ENCODE measurements at places on chromosomes 4 and X. TPM values are rescaled to one million over a fixed set of nuclear protein-coding genes. Genes with fewer than 3 reads are reported as not detected.

DNA sequence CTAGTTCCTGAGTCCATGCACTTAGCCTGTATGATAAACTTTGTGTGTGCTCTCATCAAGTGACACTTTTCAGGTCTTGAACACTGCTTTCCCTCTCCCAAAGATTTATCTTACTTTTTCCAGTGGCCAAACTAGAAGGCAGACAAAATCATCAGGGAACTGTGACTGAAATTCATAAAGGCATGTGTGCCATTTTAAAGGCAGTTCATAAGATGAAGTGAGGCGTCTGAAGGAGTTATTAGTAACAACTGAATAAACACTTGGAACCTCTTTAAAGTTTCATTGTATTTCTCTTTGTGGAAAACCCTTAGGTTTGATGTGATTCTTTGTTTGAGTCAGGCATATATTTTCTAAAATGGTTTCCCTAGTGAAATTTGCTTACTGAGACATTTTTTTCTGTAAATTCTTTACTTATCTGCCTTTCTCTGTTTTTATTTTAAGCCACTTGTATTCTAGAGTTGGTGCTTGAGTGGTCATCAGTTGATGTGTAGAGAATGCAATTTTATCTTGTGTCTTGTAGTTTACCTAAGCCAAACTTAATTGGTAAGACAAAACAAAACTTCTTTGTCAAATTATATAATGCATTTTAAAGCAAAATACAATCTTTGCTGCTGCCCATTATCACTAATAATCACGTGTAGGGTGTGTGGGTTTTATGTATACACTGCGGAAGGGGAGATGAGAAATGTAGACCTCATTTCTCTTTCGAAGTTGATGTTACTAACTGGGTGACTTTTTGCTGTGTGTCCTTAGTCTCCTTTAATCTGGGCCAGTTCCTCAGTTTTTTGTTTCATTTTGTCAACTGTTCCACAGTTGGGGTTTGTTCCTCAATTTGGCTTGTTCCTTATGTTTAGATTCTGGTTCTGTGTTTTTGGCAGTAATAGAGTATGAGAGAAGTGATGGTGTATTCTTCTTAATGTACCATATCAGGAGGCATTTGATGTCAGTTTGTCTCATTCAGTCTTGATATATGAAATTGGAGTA lies 56.8 kb downstream of the RBPJ start:
- no peaks in the 10 kb centered on the region for H3K36me3 ChIP-seq
- H3K27ac ChIP-seq, result no peak overlapping the region
- no peaks in the 10 kb centered on the region for H3K27me3 ChIP-seq
- peaks cover under 1% of the 10 kb centered on the region for H3K4me1 ChIP-seq

ANOS1 gene
- total RNA-seq, result 7.1 TPM

PDZD4 gene
- 46.9 TPM for total RNA-seq

GRCh38 chr4:5784960-5785611 lies 74.1 kb downstream of the EVC start:
- H3K27me3 ChIP-seq, result no peaks in the 10 kb centered on the region
- peak; percentile 63 for DNase-seq
- H3K4me3 ChIP-seq, result no peak overlapping the region
- H3K36me3 ChIP-seq, result peaks cover 32% of the 10 kb centered on the region
- peaks cover 2% of the 10 kb centered on the region for H3K4me1 ChIP-seq
- H3K27ac ChIP-seq, result peak overlapping the region; percentile 26

DNA sequence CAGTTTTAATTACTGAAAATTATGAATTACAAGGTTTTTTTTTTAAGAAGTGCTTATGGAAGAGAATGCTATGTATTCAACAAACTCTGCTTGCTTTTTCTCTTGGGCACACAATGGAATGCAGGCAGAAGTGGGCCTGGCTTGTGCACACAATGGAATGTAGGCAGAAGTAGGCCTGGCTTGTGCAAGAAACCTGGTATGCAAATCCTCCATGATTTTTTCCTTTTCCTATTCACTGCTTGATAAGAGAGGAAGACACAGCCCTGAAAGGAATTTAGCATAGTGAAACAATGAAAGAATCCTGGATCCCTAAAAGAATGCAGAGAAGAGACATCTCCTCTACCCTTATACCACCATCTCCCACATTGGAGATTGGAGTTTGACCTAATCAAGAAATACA lies 138.4 kb downstream of the COL25A1 start:
- no peaks in the 10 kb centered on the region for H3K27me3 ChIP-seq
- no peak for DNase-seq
- H3K27ac ChIP-seq, result no peak overlapping the region
- H3K4me3 ChIP-seq, result no peak overlapping the region
- no peaks in the 10 kb centered on the region for H3K36me3 ChIP-seq

H2BW2 gene
- total RNA-seq, result not detected

GRCh38 chrX:15564981-15565579 lies 35.7 kb downstream of the ACE2 start:
- no peaks in the 10 kb centered on the region for H3K4me1 ChIP-seq
- H3K27ac ChIP-seq, result no peak overlapping the region
- H3K4me3 ChIP-seq, result no peak overlapping the region
- DNase-seq, result peak; percentile 86

SOWAHB gene
- total RNA-seq, result 2.9 TPM

DNA sequence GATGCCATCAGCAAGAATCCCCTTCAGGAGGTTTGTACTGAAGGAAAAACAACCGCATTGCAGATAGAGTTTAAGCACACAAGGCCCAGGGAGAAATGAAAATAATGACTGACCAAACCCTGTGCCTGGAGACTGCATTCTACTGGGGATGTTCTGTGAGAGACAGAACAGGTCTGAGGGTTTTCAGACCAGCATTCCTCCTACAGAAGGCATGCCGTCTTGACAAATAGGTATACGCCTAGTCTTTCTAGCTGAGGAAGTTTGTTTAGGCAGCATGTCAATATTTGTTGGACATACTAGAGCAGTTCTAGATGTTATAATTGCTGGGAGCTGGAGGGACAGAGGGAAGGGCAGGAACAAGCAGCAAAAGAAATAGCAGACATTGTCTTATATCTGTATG lies 68.4 kb upstream of the SCOC start:
- H3K4me1 ChIP-seq, result no peaks in the 10 kb centered on the region
- H3K36me3 ChIP-seq, result no peaks in the 10 kb centered on the region
- H3K27ac ChIP-seq, result no peak overlapping the region
- H3K27me3 ChIP-seq, result peaks cover 10% of the 10 kb centered on the region
- no peak overlapping the region for H3K4me3 ChIP-seq

FATE1 gene
- not detected for total RNA-seq

DNA sequence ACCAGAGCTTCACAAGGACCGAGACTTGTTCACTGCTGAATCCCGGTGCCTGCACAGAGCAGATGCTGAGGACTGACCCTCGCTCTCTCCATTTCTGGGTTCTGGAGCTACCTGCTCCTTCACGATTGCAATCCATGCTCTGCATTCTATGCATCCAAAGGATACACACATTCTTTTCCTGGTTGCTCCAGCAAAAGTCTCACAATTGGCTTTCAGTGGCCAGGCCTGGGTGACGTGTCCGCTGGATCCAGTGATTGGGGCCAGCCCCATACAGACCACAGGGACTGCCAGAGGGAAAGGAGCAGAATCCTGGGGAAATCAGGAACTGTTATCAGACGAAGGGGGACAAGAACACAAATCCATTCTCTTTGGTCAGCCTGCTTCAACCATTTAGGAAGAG lies 14.9 kb upstream of the CDKN2AIP start:
- no peak overlapping the region for H3K4me3 ChIP-seq
- H3K27me3 ChIP-seq, result no peaks in the 10 kb centered on the region
- H3K36me3 ChIP-seq, result no peaks in the 10 kb centered on the region

- no peaks in the 10 kb centered on the region for H3K36me3 ChIP-seq
- H3K4me1 ChIP-seq, result no peaks in the 10 kb centered on the region
- H3K4me3 ChIP-seq, result no peak overlapping the region
These were observed 1103.1 kb upstream of the TENM3 start for GRCh38 chr4:181140037-181140603.

DNA sequence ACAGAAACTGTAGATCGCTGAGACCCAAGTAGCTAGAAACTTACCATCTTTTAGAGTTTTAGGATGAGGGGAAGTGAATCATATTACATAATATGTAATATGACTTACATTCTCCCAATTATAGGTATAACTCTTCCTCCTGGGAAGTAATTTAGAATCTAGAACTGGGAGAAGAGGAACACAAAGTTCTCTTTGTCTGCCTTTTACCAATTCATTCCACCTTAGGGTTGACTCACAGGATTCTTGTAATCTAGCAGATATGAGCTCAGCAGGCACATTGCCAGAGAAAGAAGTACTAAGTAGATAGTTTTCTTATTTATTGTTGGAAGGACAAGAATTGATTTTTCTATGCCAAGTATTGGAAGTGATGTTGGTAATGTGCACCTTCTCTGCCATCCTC lies 58.0 kb upstream of the CCSER1 start:
- peaks cover 17% of the 10 kb centered on the region for H3K27me3 ChIP-seq
- H3K27ac ChIP-seq, result no peak overlapping the region
- no peaks in the 10 kb centered on the region for H3K36me3 ChIP-seq
- DNase-seq, result no peak
- H3K4me1 ChIP-seq, result peaks cover 11% of the 10 kb centered on the region

DNA sequence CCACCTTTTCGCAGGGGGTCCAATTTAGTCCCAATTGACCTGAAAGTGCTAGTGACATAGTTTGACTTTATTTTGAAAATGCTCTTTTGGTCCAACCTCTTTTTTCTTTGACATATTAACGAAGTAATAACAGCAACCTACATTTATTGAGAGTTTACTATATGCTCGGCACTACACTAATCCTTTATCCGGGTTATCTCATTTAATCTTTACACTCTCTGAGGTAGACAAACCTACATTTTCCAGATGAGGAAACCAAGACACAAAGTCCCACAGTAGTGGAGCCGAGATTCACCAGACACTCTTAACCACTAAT lies 307 bp upstream of the ATRX start:
- H3K4me1 ChIP-seq, result no peaks in the 10 kb centered on the region
- H3K36me3 ChIP-seq, result no peaks in the 10 kb centered on the region
- H3K27ac ChIP-seq, result peak overlapping the region; percentile 99

GRCh38 chr4:44861756-44862155 lies 135.4 kb upstream of the GNPDA2 start:
- H3K36me3 ChIP-seq, result no peaks in the 10 kb centered on the region
- H3K27me3 ChIP-seq, result no peaks in the 10 kb centered on the region
- peaks cover 16% of the 10 kb centered on the region for H3K4me1 ChIP-seq
- H3K4me3 ChIP-seq, result no peak overlapping the region

GRCh38 chr4:164902608-164903007 lies 25.6 kb downstream of the APELA start:
- H3K4me1 ChIP-seq, result no peaks in the 10 kb centered on the region
- H3K36me3 ChIP-seq, result no peaks in the 10 kb centered on the region
- no peak for DNase-seq
- H3K27me3 ChIP-seq, result no peaks in the 10 kb centered on the region
- no peak overlapping the region for H3K27ac ChIP-seq

DNA sequence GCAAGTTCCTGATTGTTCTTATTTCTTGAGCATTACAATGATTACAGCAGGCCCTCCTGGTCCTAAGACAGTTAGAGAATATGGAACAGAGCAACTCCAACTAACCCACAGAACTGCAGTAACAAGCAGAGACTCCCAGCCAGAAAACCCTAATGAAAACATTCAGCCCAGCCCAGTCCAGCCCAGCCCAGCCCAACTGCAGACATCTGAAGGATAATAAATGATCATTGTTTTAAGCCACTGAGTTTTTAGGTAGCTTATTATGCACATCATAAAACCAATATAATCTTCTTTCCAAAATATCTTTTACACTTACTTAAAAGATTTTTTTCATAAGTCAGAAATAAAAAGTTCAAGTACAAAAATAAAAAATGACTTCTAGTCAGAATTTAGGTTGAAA lies 51.3 kb downstream of the SPOCK3 start:
- no peaks in the 10 kb centered on the region for H3K27me3 ChIP-seq
- no peak for DNase-seq
- no peak overlapping the region for H3K4me3 ChIP-seq
- no peaks in the 10 kb centered on the region for H3K36me3 ChIP-seq
- no peak overlapping the region for H3K27ac ChIP-seq

- H3K4me1 ChIP-seq, result no peaks in the 10 kb centered on the region
- H3K4me3 ChIP-seq, result no peak overlapping the region
- no peaks in the 10 kb centered on the region for H3K36me3 ChIP-seq
- no peak overlapping the region for H3K27ac ChIP-seq
- no peaks in the 10 kb centered on the region for H3K27me3 ChIP-seq
These were observed 51.0 kb upstream of the MTM1 start for GRCh38 chrX:150517303-150517910.

DNA sequence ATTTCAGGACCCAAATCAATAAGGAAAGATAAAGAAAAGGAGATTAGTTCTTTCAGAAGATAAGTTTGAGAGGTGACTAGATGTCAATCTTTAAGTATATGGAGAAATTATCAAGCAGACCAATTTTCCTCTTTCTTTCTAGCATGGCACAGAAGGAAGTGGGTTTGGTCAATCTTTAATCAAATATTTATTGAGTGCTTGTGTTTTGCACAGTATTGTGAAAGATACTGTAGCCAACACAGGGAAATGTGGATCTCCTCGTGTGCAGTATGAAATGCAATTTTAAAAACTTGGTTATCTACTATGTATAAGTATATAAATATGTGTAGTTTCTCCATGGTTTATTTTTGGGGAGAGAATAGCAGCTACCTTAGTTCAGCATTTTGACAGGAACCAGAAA lies 655.2 kb downstream of the RAPGEF2 start:
- no peak overlapping the region for H3K27ac ChIP-seq
- no peaks in the 10 kb centered on the region for H3K36me3 ChIP-seq
- no peak overlapping the region for H3K4me3 ChIP-seq
- no peaks in the 10 kb centered on the region for H3K4me1 ChIP-seq

RAB40A gene
- total RNA-seq, result 0.38 TPM

DNA sequence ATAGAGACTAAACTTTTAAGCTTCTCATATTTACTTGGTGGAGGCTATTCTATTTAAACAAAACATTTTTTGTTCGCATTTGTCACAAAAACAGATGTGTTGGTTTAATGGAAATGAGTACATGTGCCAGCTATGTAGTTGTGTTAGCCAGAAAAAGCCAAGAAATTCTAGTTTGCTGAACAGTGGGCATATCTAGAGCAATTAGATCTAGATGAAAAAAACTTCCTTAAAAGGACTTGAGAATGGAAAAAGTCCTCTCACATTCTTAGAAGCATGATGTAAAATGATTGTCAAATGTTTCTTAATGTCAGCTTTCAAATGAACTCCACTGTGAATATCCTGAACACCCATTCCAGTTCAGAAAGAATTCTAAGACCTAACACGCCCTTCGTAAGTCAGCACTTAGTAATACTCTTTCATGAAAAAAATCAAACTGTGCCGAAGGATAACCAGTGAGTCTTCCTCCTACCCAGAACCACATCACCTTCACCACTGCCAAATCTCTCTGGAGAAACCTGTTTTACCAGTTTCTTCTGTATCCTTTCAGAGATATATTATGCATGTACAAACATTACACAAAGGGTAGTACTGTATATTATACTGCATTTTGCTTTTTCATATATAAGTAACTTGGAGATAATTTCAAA lies 28.2 kb downstream of the PHKA1 start:
- H3K4me1 ChIP-seq, result no peaks in the 10 kb centered on the region
- H3K36me3 ChIP-seq, result peaks cover 4% of the 10 kb centered on the region
- H3K4me3 ChIP-seq, result no peak overlapping the region
- H3K27me3 ChIP-seq, result no peaks in the 10 kb centered on the region

All from endodermal cell (in vitro differentiated cells).